ENCODE measurements at places on chromosomes 1 and 21.

DNA sequence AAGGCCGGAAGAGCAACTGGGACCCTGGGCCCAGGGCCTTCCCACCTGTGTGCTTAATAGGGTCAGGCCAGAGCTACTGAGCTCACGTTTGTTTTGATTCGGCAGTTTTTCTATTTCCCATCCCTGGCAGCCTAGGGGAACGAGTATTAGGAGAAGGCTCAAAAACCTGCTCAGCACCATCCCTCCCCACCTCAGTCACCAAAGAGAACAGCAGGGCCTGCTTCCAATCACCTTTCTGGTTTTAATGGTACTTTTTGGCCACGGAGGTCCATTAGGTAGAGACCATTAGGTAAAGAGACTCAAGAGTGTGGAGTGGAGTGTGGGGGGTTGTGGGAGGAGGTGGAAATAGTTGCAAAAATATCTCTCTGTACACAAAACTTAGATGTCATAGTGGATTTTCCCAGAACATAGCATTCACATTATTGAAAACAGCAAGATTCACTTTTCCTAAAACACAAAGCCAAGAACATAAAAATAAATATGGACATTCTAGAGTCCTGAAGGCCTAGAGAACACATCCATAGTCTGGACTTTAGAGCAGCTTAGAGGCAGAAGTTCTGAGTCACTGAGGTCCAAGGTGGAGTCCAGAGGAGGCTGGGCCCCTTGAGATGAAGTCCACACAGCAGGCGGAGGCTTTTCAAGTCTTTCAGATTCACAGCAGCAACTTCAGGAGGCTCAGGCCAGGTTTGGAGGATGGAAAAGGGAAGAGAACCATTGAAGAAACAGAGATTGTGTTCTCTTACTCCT lies 19.5 kb downstream of the NUAK2 start:
- DNase-seq: no peak

DNA sequence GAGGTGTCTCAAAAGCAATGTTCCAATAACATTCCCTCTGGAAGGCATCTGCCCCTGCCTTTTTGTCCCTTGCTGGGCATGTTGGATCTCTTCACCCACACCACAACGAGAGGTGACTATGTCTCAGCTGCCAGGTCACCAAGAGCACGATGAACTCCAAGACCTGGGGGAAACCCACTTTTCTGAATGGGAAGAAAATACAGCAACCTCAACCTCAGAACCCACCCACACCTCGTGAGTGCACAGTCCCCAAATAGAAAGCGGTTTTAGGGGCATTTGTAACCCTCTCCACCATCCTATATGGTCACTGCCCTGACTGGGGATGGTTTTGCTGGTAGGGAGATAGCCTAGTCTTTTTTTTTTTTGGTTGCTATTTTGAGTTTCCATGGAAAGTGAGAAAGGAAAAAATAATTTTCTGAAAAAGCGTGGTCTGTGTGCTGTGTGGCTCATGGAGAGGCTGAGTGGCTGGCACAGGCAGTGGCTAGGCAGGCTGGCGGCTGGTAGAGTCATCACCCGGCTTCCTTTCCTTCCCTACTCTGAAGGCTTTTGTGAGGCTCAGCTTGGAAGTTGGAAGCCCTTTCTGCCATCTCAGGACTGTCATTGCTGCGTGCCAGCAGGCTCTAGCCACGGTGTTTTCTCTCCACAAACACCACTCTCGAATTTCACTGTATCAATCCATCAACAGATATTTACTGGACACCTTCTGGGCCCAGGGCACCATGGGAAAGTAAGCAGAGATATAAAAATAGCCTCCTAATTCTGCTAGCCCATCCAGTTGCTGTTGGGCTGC lies 15.8 kb downstream of the TSPAN2 start:
- no peak for DNase-seq

DNA sequence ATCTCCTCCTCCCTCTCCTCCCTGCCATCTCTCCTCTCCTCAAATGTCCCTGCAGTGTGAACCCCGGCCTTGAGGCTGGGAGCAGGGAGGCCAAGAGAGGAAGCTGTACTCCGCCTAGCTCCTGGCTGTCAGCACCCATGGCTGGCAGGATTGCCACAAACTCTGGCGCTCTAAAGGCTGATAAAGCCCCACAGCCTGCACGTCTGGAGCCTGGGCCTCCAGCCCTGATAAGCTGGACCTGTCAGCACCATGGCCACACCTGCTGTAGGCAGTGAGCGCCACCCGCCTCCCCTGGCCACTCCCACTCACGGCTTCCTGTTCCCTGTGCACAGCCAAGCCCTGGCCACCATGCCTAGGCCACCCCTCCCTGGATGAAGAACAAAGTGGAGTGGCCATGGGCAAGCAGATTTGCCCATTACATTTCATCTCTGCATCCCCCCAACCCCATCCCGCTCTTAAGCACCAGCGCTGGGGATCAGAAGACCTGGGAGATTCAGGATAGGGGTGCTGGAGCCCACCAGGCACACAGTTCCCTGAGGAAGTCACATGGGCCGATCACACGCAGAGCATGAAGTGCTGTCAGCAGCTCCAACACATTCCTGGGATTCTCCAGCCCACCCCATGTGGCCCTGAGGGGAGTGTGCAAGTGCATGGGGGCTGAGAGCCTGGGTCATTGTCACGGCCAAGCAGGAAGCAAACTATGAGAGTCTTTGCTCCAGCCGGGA lies 24.2 kb upstream of the NPPB start:
- DNase-seq: peak; percentile 45

- DNase-seq: no peak
Measured at GRCh38 chr1:167109125-167109524, 15.2 kb downstream of the STYXL2 start.

GRCh38 chr1:117612517-117613248 lies 6.8 kb downstream of the TENT5C start:
- DNase-seq: no peak

- no peak for DNase-seq
Measured at GRCh38 chr21:44486302-44486701, 31.0 kb downstream of the LRRC3 start.

GRCh38 chr21:44579833-44580144 lies 615 bp downstream of the KRTAP10-5 start:
- no peak for DNase-seq

DNA sequence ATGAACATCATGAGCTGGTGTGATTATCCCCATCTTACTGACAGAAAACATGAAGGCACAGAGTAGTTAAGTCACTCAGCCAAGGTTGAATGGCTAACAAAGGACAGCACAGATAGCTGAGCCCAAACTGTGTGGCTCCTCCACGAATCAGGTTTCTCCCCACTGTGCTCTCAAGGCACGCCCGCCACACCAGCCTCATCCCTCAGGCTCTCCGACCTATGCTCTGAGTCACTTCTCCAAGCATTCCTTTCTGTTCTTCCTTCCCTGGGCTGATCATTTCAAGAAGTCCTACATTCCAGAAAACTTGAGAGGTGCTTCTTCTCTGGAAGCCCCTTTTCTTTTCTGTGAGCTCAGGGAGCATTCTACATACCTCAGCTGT lies 25.3 kb upstream of the SDC3 start:
- no peak for DNase-seq

DNA sequence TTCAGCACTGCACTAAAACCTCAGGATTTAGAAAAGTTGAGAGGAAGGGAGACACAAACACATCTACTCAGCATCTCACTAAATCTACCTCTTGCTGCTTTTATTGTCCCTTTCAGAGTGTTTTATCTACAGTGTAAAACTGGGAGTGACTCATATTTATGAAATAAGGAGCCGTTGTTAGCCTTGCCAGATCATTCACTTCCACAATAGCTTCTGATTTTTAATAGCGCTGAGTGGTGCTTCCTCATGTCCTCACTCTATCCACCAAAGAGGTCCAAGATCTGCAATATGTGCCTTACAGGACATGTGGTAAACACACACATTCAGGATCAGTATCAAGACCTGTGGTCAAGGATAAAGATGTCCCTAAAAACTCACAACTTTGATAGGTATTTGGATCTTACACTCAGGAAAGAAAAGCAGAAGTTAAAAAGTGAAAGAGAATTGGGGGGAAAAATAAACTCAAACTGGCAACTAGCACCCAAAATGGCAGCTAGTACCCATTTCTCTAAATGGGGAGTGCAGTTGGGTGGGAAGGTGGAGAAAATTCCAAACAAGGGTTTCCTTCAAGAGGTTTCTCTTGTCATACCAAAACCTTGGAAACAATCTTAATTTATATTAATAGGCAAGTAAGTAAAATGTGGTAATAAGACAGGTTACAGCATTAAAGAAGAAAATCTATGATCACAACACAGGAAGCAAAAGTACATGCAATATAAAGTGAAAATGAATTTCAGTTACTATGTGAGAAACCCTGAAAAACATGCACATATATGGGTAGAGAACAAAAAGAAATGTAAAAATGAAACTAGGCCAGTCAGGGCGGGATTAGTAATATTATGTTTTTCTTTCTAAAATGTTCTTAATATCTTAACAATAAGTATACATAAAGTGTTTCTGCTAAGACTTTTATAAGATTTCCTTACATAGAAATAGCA lies 15.9 kb downstream of the DUSP10 start:
- DNase-seq: peak; percentile 80

- peak; percentile 51 for DNase-seq
Measured at GRCh38 chr1:222095606-222096475, 354.0 kb upstream of the DUSP10 start.

GRCh38 chr1:72763481-72763880 lies 481.1 kb upstream of the NEGR1 start:
- DNase-seq: no peak

- DNase-seq: no peak
Measured at GRCh38 chr21:29302359-29302875, 3.7 kb downstream of the BACH1 start.

DNA sequence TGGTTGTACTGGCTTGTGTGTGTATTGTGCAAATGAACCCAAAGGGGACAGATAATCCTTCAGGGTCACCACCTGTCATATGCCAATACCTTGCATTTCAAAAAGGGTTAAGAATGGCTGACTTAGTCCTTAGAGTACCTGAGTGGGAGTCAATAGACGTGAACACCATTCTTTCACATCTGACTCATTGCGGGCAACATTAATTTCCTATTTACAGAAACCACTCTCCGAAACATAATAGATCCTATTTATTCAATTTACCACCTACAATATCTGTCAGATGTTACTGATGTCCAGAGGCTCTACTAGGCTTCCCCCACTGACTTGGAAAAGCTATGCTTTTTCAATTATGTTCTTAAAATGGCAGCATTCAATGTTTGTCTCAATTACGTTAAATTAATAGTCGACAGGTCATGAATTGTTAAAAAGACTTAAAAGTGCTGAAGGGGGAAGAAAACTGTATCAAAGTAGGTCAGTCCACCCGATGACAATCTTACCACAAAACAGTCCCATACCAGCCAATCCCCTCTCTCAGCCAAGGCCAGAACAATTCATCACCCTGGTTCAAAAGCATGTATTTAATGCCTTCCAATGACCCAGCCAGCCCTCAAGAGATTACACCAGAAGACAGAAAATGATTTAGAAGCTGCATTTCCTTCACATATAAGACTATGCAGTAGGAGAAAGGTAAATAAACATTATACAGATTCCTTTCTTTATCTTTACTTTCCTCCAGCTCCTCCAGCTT lies 48.6 kb upstream of the PLA2G2C start:
- DNase-seq: no peak

DNA sequence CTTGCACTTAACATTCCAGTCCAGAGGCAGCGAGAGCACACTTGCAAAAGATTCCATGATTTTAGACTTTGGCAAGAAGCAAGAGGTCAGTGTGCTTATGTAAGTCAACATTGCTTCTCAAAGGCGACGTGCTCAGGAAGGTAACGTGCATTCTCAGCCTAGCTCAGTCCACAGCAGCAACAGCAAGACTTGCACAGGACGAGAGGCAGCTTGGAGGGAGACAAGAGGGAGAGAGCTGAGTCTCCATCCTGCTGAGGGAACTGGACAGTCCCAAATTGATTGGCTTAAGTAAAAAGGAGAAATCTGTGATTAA lies 56.5 kb downstream of the PTP4A2 start:
- DNase-seq: no peak

- no peak for DNase-seq
Measured at GRCh38 chr1:178689769-178690168, 35.3 kb upstream of the RALGPS2 start.

DNA sequence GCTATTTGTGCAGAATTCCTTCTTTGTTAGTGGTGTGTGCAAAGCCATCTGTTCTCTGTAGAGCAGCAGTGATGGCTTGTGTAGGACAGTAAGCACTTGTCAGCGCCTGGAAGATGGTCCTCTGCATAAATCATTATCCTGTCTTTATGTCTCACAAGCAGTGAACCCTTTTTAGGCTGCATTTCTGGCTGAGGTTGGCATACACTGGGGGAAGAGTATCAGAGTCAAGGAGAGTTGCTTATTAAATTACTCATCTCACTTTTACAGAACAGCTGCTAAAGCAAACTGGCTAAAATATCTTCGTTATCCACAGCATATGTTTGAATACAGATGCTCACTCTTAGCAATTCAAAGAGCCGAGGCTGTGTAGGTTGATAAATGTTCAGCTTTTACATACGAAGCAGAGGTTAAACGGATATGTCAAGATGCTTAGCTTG lies 54.6 kb upstream of the NCAM2 start:
- no peak for DNase-seq

- DNase-seq: no peak
Measured at GRCh38 chr1:111739925-111740765, 950 bp upstream of the INKA2 start.

DNA sequence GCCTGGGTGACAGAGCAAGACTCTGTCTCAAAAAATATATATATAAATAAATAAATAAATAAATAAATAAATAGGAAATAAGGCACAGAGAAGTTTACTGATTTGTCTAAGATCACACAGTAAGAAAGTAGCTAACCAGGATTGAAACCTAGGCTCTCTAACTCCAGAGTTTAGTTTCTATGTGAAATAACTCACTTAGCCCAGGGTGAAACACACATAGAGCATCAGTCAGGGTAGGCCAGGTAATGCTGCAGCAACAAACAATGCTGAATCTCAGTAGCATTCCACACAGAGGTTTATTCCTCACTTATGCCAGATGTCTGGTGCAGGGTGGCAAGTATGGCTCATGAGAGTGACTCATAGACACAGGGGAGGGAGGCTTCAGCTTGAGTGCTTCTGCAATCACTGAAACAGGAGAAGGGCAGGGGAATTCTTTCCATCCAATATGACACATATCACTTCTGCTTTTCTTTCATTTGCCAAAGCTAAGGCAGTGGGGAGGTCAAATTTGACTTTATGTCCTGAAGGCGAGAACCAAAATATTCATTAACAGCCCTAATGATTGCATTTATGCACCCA lies 37.1 kb upstream of the KANK4 start:
- peak; percentile 93 for DNase-seq

DNA sequence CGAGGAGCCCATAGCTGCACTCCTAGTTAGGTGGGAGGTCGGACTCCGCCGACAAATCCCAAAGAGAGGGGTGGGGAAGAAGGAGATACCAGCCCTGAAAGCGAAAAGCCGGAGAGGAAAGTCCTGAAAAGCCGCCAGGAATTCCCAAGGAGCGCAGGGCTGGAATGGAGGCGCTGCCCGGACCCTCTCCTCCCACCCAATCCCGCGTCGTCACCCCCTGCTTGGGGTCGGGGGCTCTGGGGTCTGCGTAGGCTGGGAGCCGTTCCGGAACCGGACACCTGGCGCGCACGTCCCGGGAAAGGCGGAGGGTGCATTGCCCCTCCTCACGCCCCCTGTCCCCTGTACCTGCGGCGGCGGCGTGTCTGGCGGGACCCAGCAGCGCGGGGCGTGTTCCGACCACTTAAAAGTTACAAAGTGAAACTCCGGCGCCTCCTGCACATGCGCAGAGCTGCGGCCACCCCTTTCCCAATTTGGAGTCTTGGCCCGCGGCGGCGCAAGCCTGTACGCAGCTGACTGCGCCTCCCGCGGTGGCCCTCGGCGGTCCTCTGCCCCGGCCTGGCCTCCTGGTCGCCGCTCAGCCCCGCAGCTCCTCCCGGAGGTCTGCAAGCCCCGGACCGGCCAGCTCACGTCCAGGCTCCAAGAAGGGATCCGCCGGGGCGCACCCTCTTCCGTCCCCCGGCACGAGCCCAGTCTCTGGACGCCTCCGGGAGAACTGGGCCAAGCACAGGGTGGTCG lies at the start of gene TMEM63A:
Gene TMEM63A (minus strand): TSS at position 422 of the 735 bp plus-strand sequence. CDS start 4,800 bp downstream, outside the sequence.
- peak; percentile 93 for DNase-seq
